Thoracic aorta (tissue), 2 donors: ENCODE measurements at places on chromosomes 12 and 14. TPM values are rescaled to one million over a fixed set of nuclear protein-coding genes. Genes with fewer than 3 reads are reported as not detected.
A peak's percentile ranks its signal among the peaks of the same experiment; 100 is the strongest.

Gene RAB21
- 15.7 TPM for total RNA-seq

DNA sequence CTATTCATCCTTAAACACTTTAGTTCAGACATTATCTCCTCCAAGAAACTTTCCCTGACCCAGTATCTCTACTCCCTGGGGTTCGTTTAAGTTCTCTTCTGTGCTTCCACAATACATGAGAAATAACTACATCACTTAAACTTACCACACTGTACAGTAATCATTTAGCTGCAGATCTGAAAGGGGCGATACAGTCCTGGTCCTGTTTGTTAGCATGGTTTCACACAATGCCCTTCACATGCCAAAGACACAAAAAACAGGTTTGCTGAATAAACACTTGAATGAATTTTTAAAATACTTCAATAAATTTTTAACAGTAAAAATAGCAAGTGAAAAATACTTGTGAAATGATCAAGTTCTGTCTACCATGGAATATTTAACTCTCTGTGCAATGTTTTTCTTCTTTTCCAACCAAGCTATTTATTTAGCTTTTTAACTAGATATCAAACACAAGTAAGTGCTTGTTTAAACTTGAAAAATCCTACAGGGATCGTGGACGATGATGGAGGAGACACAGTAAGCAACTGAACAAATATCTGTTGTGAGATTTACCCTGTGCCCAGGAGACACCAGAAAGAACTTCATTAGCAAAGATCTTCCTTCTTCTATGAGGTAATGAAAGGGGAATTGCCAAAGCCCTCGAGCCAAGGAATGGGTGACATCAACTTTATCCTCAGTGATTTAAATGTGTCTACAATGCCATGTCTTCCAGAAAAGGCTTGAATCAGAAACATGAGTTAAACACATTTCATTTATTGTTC is 255.6 kb upstream of the GRIP1 start:
- no peaks in the 10 kb centered on the region for H3K27me3 ChIP-seq
- H3K27ac ChIP-seq = no peak overlapping the region
- DNase-seq = no peak
- no peaks in the 10 kb centered on the region for H3K36me3 ChIP-seq

GRCh38 chr14:52391881-52392615 is 77.9 kb downstream of the PTGER2 start:
- peaks cover 5% of the 10 kb centered on the region for H3K4me1 ChIP-seq
- H3K36me3 ChIP-seq = no peaks in the 10 kb centered on the region
- no peak overlapping the region for H3K4me3 ChIP-seq
- H3K27me3 ChIP-seq = no peaks in the 10 kb centered on the region
- DNase-seq = no peak

Gene ESPL1
- 0.78 TPM for total RNA-seq

DNA sequence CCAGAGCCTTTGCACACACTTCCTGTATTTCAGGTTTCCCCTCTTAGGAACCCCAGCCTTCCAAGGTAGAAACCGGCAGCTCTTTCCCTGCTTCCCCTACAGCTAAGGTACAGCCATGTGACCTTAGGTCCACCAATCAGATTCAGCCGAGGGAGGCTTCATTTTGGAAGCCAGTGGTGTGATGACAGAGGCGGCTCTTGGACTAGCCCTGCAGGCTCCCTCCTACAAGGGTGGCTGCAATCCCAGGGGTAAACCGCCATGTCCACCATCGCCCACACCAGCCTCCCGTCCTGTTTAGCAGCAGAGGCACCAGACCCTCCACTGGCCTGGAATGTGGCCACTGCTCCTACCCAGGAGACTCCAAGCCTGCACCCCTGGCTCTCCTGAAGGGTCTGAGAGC is 65.6 kb downstream of the SERPINA3 start:
- no peak overlapping the region for H3K27ac ChIP-seq
- no peaks in the 10 kb centered on the region for H3K27me3 ChIP-seq
- no peak for DNase-seq
- no peak overlapping the region for H3K4me3 ChIP-seq
- H3K4me1 ChIP-seq = no peaks in the 10 kb centered on the region

DNA sequence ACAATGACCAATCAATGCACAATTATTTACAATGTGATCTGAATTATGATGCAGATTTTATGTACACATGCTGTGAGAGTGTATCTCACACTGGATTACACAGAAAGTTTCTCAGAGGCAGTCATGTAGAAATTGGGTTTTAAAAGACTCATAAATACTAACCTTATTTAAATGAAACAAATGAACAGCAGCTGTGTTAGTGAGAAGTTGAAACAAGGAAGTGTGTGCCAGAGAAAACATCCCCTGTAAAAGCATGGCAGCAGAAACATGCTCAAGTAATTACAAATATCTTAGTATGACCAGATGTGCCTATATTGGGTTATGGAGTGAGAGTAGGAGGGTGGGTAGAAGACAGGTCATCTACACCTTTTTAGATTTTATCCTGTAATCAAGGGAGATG is 723.7 kb downstream of the C12orf50 start:
- H3K27me3 ChIP-seq = no peaks in the 10 kb centered on the region
- no peak for DNase-seq
- H3K27ac ChIP-seq = no peak overlapping the region
- H3K36me3 ChIP-seq = no peaks in the 10 kb centered on the region
- no peak overlapping the region for H3K4me3 ChIP-seq

- no peak for DNase-seq
- H3K4me1 ChIP-seq = no peaks in the 10 kb centered on the region
- no peak overlapping the region for H3K27ac ChIP-seq
- H3K36me3 ChIP-seq = no peaks in the 10 kb centered on the region
These were observed 441.7 kb downstream of the RAD51B start for GRCh38 chr14:68261092-68261842.

GRCh38 chr12:98359856-98360255 is 155.5 kb upstream of the TMPO start:
- no peaks in the 10 kb centered on the region for H3K4me1 ChIP-seq
- H3K4me3 ChIP-seq = no peak overlapping the region

DNA sequence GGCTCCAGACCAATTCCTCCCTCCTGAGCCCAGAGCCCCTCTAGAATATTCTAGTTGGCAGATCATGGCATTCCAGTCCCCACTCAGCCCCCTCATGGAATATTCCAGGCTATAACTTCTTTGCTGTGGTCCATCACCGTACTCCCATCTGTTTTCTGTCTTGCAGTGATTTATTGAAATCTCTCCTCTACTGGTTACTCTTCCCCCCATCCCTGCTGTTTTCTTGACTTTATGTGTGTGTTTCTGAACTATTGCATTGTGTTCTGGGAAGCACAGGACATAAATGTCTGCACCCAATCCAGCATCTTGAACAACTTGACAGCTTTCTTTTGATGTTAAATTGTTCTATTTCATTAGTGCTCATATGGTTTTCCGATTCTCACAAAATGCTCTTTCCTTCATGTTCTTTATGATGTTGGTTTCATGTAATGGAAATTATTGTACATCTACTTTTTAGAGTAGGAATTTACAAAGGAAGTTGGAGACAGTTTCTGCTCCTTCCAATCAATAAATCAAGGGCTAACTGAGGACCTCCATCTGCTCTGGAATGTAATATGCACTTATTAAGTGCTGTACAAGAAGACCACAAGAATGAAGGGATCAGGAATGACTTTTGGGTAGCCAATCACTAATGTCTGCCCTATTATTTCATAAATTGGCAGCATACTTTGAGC is 26.3 kb downstream of the PDE6H start:
- H3K4me1 ChIP-seq = peaks cover 54% of the 10 kb centered on the region
- DNase-seq = no peak
- H3K36me3 ChIP-seq = no peaks in the 10 kb centered on the region
- no peaks in the 10 kb centered on the region for H3K27me3 ChIP-seq
- H3K27ac ChIP-seq = no peak overlapping the region

Gene PIWIL1
- not detected for total RNA-seq

DNA sequence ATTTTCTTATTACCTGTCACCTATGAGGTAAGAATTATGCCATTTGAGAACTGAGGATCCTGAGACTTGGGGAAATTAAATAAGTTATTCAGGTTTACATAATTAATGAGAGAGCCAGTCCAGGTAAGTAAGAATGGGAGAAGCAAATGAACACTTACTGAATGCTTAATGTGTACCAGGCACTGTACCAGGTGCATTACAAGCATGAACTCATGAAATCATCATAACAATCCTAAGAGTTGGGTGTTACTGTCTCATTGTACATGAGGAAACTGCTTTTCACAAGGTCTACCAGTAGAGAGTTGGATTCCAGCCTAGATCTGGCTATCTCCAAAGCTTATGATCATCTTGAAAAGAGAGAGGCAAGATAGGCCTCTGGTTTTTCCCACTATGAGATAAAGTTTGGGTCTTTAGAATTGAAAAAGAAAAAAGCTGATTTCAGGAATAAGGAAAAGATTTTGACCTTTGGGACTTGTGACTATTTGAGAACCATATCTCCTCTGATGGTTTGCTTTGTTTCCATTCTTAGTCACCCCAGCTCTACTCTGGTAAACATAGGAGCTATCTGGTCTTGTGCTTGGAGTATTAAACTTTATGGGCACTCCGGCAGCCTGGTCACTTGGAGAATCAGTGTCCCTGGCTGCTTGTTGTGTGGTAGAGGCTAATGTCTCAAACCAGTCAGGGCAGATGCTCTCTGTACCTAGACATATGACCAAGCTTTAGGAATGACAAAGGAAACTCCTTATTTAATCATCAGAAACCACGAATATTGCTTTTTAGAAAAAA is 48.0 kb downstream of the PTHLH start:
- H3K36me3 ChIP-seq = no peaks in the 10 kb centered on the region
- H3K4me1 ChIP-seq = peaks cover 12% of the 10 kb centered on the region
- H3K27ac ChIP-seq = no peak overlapping the region
- no peaks in the 10 kb centered on the region for H3K27me3 ChIP-seq
- no peak overlapping the region for H3K4me3 ChIP-seq

- no peaks in the 10 kb centered on the region for H3K36me3 ChIP-seq
- no peaks in the 10 kb centered on the region for H3K27me3 ChIP-seq
- DNase-seq = no peak
- no peak overlapping the region for H3K27ac ChIP-seq
- H3K4me1 ChIP-seq = peaks cover 14% of the 10 kb centered on the region
- H3K4me3 ChIP-seq = peak overlapping the region; percentile 92
These were observed 358 bp downstream of the ELK3 start for GRCh38 chr12:96194576-96194889.

DNA sequence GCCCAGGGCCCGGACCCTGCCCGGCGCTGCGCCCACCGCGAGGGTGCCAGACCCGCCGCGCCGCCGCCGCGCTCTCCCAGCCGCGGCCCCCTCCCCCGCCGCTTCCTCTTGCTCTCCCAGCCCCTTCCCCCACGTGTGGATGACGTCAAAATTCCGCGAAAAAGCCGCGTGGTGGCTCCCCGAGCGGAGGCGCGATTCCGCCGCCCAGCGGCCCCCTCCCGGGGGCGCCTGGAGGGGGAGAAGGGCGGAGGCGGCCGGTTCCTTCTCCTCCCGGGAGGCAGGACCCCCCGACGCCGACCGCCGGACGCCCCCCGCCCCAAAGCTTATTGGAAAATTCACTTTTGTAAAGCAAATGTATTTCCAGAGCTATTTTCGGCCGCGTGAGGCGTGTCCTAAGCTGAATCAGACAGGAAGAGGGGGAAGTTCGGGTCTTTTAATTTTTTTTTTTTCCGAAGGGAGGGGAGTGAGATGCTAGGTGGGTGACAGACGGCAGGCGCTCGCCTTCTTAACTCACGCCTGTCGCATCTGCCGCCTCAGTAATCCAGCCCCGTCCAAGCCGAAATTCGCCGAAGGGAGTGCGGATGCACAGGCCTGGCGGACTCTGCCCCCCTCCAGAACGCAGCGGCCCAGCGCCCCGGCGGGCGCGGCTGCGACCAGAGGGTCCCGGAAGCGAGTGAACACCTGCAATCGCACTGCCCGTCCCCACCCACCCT is 4.1 kb upstream of the CCND2 start:
- DNase-seq = peak; percentile 64
- H3K4me1 ChIP-seq = peaks cover 5% of the 10 kb centered on the region

Gene CLEC7A
- total RNA-seq = 22.6 TPM

Gene ACOT6
- total RNA-seq = not detected

Gene HRK
- total RNA-seq = not detected

Gene CLEC1B
- total RNA-seq = not detected

Gene ATF7
- total RNA-seq = 24.4 TPM

Gene RHEBL1
- not detected for total RNA-seq

Gene TMEM63C
- not detected for total RNA-seq

DNA sequence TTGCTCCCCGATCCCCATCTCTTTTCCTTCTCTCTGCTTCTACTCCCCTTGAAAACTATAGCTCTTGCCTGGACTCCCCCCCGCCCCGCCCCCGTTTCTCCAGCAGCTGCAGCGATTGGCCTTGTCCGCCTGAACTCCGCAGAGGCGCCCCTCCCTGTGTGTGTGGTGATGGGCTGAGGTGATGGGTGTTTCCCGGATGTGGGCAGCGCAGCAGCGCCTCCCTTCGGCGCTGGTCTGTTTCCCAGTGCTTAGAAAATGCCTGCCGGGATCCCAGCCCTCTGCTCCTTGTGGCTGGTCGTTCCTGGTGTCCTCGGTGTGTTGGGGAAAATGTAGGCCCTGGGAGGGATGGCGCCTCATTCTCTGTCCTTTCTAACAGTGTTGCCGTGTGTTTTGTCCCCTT is 43.3 kb downstream of the GALNT8 start:
- peaks cover 3% of the 10 kb centered on the region for H3K4me1 ChIP-seq
- H3K27me3 ChIP-seq = no peaks in the 10 kb centered on the region
- no peak overlapping the region for H3K27ac ChIP-seq
- no peak for DNase-seq
- no peaks in the 10 kb centered on the region for H3K36me3 ChIP-seq

Gene NXPH4
- 0.81 TPM for total RNA-seq

GRCh38 chr12:92518071-92518470 is 184.7 kb upstream of the PLEKHG7 start:
- no peak overlapping the region for H3K4me3 ChIP-seq
- no peaks in the 10 kb centered on the region for H3K4me1 ChIP-seq
- no peaks in the 10 kb centered on the region for H3K36me3 ChIP-seq
- H3K27me3 ChIP-seq = no peaks in the 10 kb centered on the region
- no peak for DNase-seq

DNA sequence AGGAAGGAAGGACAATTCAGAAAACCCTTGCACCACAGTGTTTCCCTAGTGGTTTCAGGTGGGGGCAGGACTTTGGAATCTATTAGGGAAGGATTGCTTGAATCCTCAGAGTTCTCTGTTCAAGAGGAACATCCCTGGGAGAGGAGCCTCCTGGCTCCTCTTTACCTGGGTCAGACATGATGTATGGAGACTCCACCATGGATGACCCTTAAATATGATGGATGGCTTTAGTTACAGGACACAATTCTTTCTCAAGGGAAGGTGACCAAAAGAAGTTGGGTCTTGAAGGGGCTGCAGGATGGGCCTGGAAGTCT is 396.6 kb downstream of the NRXN3 start:
- peaks cover 6% of the 10 kb centered on the region for H3K4me1 ChIP-seq
- H3K4me3 ChIP-seq = no peak overlapping the region
- H3K27ac ChIP-seq = no peak overlapping the region
- no peaks in the 10 kb centered on the region for H3K36me3 ChIP-seq
